ENCODE measurements at places on chromosomes 11 and 22. TPM values are rescaled to one million over a fixed set of nuclear protein-coding genes. Genes with fewer than 3 reads are reported as not detected.

DNA sequence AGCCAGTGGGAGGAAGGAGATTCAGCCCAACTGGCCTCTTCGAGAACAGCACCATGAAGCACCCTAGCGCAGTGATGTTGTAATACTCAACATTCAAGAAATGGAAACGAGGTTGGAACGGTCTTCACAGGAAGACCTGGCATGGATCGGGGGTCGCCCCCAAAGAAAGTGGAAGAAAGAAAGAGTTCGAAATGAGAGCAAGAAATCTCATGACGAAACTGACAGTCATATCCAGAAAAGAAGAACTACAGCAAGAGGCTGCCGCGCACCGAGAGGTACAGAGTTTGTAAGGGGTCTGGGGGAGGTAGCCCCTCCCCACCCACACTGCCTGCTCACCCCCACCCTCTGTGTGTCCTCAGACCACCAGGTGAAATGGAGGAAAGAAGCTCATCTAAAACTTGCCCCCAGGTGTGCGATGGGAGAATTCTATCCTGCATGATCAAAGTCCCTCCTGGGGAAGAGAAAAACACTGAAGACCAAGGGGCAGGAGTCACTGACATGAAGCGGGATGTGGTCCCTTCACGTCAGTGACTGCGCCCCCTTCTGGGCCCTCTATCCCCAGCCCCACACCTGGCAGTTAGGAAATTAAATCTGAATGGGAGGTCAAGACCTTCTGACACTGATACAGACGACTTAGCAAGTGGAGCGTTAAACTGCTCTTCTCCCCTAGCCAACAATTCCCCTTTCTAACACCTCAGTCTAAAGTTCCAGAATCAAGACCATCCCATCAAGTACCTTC lies 52.9 kb upstream of the SPATA19 start:
- H3K36me3 ChIP-seq = no peaks in the 10 kb centered on the region
- no peak overlapping the region for H3K27ac ChIP-seq
- no peak for DNase-seq
- no peaks in the 10 kb centered on the region for H3K27me3 ChIP-seq
- no peak overlapping the region for H3K4me3 ChIP-seq

DNA sequence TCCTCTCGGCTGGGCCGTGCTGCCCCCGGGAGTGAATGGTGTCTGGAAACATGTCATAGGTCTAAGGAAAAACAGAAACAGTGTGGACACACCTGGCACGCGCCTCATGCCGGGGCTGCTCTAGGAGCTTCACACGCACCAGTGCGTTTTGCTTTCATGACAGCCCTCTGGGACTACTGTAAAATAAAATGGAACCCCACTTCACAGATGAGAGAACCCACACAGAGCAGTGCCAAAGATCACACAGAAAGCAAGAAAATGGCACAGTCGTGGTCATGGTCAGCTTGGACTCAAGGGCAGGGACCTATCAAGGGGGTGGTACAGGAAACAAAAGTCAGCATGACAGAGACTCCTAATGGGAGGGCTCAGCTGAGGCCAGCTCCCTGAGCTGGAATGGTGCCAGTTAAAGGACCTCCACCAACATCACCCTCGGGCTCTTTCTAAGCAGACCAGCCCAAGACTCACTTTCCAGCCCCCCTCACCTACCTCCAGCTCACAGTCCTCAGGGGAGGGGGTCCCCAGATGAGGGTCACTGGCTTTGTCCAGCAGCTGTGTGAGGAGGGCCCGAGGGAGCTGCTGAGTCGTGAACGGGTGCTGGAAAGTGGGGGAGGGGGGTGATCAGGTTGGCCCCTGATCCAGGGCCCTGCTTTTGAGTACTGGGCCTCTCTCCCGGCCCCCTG lies 3.3 kb downstream of the MAP4K2 start:
- peaks cover 43% of the 10 kb centered on the region for H3K4me1 ChIP-seq
- no peak overlapping the region for H3K4me3 ChIP-seq
- no peak for DNase-seq
- no peaks in the 10 kb centered on the region for H3K27me3 ChIP-seq

DNA sequence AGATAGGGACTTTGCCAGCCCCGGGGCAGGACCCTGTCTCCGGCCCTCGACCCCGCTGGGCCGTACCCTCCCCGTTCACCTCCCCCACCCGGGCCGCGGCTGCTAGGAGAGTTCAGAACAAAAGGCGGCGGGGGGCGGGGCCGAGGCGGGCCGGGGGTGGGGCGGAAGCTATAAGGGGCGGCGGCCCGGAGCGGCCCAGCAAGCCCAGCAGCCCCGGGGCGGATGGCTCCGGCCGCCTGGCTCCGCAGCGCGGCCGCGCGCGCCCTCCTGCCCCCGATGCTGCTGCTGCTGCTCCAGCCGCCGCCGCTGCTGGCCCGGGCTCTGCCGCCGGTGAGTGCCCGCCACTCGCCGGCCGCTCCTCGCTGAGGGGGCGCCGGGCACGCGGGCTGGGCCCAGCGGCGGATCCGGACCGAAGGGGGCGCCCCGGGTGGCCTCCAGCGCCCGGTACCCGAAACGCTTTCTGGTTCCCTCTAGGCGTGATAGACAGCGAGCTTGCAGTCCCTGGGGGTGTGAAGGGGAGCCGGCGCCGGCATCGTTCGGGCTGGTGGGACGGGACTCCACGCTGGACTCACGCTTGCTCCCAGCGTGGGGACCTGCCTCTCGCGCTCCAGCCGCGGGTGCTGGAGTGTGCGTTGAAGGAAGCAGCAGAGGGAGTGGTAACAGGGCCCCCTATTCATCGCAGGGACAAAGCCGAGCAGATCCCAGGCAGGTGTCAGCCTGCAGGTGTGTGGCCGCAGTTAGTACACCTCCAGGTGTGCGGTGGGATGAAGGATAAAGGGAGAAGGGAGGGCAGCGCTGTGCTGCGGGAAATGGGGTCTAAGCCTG lies at the start of gene MMP11:
Gene MMP11 (plus strand): TSS at position 201 of the 825 bp plus-strand sequence. CDS start 22 bp downstream, at position 223.
- peak within 1 kb of the TSS; percentile 48 for H3K4me3 ChIP-seq
- no peaks in the 10 kb centered on the region for H3K27me3 ChIP-seq
- peaks cover 37% of the 10 kb centered on the region for H3K4me1 ChIP-seq
- peak within 1 kb of the TSS; percentile 20 for H3K27ac ChIP-seq
- DNase-seq = peak; percentile 54
- no peaks in the 10 kb centered on the region for H3K36me3 ChIP-seq

- DNase-seq = no peak
- H3K4me1 ChIP-seq = no peaks in the 10 kb centered on the region
- no peak overlapping the region for H3K27ac ChIP-seq
- H3K4me3 ChIP-seq = no peak overlapping the region
- no peaks in the 10 kb centered on the region for H3K27me3 ChIP-seq
These were observed 561.9 kb upstream of the ANO5 start for GRCh38 chr11:21630934-21631478.

GRCh38 chr22:24504540-24504939 lies 9.4 kb downstream of the UPB1 start:
- H3K27me3 ChIP-seq = no peaks in the 10 kb centered on the region
- H3K4me1 ChIP-seq = peaks cover 40% of the 10 kb centered on the region

RANGAP1 gene
- total RNA-seq = 54.6 TPM

C1QTNF5 gene
- 23.4 TPM for total RNA-seq

All from upper lobe of left lung (tissue), 6 donors.